ENCODE measurements at places on chromosomes 12 and 14.

- no peak for DNase-seq
Observed at GRCh38 chr14:61492474-61492873, 171.1 kb downstream of the PRKCH start.

- DNase-seq: no peak
Observed at GRCh38 chr12:13968281-13968680, 13.1 kb downstream of the GRIN2B start.

DNA sequence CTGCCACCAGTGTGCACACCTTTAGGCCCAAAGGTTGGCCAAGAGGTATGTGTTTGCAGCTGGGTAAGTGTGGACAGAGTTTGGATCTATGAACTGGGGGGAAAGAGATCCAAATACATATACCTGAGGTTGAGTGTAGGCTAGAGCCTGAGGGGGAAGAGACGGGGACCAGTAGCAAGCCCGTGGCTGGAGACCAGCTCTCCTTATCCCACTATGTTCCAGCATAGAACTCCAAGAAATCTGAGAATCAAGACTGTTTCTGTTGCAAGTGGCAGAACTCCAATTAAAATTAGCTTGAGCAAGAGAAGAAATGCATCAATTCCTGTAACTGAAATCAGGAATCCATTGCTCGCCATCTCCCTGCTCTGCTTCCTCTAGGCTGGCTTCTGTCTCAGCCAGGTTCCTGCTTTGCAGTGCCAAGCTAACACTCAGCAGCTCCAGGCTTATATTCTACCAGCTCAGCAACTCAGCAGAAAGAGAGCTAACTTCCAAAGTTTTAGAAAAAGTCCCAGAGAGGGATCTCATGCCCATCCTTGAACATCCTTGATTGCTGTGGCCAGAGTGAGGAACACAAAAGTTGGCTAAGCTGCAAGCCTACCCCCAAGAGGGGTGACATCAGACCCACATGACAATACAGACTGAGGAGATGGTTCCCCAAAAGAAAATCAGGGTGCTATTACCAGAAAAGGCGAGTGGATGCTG, 1.5 kb upstream of the PCK2 start:
- DNase-seq: no peak

DNA sequence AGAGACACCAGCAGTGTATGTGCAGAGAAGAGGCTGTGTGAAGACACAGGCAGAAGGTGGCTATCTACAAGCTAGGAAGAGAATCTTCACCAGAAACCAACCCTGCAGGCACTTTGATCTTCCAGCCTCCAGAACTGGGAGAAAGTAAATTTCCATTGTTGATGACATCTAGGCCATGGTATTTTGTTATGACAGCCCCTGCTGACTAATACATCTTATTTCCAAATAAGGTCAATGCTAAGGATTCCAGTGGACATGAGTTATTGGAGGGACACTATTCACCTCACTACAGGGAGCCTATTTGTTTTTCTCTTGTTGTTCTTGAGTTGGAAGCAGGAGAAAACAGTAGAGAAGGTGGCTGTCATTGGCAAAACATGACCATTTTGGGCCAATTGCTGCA, 88.5 kb upstream of the RIN3 start:
- no peak for DNase-seq

GRCh38 chr14:48849741-48850322, 736.3 kb downstream of the RPS29 start:
- no peak for DNase-seq

- DNase-seq: no peak
Observed at GRCh38 chr12:54417712-54418440, 1.2 kb downstream of the ITGA5 start.

DNA sequence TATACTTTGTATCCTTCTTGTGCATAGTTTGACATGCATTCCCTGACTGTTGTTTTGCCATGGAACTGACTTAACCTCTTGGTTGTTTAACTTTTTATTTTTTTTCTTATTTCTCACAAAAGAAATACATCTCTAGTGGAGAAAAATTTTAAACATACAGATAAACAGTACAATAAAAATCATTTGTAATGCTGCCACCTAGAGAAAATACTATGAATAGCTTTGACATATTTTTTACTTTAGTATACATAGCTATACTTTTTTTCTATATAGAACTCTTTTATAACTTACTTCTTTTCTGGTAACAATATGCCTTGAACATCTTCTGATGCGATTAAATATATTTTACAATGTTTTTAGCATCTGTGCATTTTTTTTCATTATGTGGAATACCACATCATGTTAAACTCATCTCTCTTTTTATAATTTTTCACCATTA, 184.5 kb downstream of the AKAP6 start:
- no peak for DNase-seq

DNA sequence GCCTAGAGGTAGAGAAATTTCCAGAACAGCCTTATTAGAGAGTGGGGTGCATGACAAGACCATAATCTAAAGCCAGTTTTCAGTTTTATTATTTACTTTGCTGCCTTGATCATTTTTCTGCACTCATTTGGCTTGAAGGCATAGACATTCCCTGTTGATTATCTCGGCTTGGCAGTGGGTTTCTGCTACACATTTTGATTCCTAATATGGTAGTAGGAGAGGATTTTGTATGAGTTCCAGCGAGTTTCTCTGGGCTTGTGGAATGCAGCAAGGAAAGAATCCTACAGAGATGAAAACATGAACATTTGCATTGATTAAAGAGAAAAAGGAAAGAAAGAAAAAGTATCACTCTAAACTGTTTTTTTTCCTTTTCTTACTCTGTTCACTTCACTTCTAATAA, 281.2 kb downstream of the PAWR start:
- DNase-seq: no peak

- no peak for DNase-seq
Observed at GRCh38 chr12:77060136-77060882, 5.1 kb downstream of the E2F7 start.

- DNase-seq: no peak
Observed at GRCh38 chr12:87152841-87153528, 876.2 kb downstream of the C12orf50 start.

- DNase-seq: no peak
Observed at GRCh38 chr14:80136358-80136757, 74.9 kb downstream of the DIO2 start.

GRCh38 chr14:95679148-95679815, 6.9 kb upstream of the TCL1B start:
- no peak for DNase-seq

- DNase-seq: no peak
Observed at GRCh38 chr12:130813949-130814348, 25.1 kb downstream of the STX2 start.

DNA sequence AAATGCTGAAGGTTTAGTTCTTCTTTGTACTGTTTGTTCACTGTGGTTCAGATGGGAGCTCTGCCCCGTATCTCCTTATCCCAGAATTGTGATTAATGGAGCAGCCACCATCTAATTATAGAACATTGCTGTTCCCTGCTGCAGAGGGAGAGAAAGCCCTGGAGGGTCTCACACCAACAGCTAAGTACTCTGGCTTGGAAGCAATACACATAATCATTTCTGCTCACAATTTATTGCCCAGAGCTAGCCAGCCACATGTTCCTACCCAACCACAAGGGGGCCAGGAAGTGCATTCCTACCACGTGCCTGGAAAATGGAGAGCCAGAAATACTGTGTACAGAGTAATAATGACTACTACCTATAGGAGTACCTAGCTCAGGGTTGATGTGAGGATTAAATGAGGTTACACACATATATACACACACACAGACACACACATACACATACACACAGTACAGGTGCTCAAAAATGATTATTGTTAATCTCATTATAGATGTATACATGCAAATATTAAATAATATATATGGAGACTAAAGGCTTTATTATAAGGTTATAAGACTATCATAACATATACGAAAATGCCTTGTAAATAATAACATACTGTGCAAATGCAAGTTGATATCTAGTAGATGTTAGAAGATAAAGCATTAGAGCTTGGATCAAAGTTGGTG, 22.3 kb downstream of the MSRB3 start:
- DNase-seq: no peak

- no peak for DNase-seq
Observed at GRCh38 chr12:29067430-29067829, 81.6 kb upstream of the FAR2 start.

DNA sequence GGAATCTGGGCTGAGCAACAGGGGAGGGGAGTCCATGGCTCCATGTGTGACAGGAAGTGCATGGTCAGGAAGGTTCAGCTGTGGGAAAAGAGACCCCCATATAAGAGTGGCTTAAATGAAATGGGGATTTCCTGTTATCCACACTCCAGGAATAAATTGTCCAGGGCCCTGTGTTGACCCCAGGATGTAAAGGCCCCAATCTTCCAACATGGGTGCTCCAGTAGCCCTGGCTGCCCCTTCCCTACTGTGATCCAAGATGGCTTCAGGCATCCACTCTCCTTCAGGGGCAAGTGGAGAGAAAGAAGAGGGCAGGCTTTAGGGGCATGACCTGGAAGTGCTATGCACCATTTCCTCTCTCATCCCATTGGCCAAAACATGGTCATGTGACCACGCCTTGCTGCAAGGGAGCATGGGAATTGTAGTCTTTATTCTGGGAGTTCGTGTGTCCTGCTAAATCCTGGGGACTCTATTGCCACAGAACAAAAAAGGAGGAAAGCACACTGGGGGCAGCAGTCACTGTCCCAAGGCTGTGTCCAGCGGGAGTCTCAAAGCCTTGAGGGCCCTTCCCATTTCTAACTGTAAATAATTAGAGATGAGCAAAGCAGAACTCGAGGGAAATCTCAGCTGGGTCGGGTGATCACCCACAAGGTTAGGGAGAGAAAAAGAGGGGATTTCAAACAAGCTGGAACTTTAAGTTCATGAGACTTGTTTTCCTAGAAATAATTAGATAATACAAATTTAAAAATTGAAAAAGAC, 289.2 kb downstream of the ADGRD1 start:
- no peak for DNase-seq

GRCh38 chr14:93331728-93332396, 974 bp downstream of the BTBD7 start:
- DNase-seq: no peak

DNA sequence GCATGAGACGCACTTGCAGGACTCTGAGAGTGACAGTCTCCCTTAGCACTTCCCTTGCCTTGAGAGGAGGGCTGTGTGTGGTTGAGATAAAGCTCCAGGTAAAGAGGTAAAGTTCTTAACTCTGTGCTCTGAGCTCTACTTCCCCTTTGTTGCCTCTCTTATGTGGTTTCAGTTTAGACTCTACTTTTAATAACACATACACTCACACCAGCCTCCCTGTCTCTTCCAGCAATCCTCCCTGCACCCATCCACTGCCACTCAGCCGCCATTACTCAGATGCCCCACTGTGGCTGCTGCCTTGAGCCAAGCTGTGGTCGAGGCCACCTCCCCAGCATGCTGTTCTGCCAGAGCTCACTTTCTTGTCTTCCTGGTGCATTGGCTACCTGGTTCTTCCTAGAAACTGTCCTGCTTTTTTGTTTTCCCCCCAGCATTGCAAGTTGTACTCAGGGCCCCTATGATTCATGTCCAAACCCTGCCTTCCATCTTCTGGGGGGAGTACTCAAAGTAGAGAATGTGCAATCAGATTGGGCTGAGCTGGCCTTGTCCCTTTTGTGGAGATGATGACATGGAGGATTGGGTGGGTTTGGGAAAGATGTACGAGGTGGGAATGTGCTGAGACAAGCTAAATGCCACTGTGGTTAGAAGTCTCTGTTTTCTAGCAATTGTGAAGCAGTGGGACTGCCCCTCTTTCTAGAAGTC, 115.5 kb upstream of the PARP11 start:
- DNase-seq: no peak

- no peak for DNase-seq
Observed at GRCh38 chr12:112788205-112788604, 3.3 kb upstream of the RPH3A start.

- DNase-seq: no peak
Observed at GRCh38 chr14:80381807-80382363, 170.6 kb upstream of the DIO2 start.

GRCh38 chr12:27335364-27336281, 3.0 kb downstream of the BMAL2 start:
- DNase-seq: no peak

DNA sequence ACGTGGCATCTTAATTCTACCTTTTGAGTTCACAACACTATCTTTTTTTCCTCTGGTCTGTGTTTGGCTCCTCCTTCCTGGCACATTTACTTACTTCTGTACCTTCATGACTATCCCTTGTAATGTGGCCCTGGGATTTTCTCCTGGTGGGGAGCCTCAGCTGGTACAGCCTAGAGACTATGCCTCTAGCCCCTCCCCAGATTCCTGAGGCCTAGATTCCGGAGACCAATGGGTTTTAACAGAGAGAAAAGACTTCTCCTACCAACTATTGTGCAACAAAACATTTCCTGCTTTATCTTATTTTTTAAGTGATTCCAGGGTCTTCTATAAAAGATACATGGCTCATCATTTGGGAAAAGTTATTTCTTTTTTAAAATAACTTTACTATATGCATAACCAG, 216.2 kb upstream of the KRR1 start:
- DNase-seq: no peak

DNA sequence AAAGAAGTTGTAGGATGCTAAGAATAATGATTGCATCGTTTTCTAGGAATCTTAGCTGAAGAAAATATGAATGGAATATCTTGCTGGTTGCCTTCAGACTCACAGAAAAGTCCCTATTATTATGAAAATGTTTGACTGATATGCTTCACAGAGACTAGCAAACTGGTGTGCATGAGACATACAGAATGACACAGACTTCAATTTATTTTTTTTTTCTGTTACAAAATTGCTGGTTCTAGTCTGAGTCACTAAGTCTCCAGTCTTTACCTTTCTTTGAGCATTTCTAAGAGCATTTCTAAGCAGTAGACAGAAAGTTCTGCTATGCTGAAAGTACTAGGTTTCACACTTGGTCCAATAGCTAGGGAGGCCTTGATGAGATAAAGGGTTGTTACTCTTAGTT, 377.6 kb upstream of the ATP2B1 start:
- DNase-seq: no peak

DNA sequence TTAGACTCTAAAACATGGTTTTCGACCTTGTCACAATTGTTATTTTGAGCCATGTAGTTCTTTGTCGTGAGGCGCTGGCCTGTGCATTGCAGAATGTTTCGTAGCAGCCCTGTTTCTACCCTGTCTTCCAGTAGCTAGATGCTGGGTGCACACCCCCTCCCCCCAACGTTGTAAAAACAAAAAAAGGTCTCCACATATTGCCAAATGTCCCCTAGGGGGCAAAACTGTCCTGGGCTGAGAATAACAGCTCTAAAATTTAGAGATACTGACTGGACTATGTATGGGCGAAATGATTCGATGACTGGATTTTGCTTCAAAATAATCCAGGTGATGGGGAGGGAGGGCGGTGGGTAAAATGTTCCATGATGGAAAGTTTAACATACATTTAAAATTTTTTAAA, 126.1 kb upstream of the FUT8 start:
- no peak for DNase-seq

DNA sequence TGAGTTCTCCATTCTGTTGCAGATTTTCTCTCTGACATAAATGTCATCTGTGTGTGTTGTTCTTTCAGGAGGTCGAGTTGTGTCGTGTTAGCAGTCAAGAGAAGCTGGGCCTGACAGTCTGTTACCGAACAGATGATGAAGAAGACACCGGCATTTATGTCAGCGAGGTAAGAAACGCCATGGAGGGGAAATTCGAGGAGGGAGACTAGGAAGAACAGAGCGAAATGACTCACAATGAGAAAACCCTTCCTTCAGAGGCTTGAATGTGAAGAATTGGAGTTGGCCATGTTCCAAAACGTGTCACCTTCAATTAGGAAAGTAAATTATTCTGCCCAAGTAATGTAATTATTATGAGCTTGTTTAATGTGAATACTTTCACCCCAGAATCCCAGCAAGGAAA, 364.5 kb downstream of the PDZRN4 start:
- DNase-seq: no peak

Data from sciatic nerve (tissue), 2 donors.